ENCODE measurements at places on chromosomes 7 and 10.

- no peak for DNase-seq
These were observed 4.6 kb downstream of the GRID2IP start for GRCh38 chr7:6546498-6547251.

DNA sequence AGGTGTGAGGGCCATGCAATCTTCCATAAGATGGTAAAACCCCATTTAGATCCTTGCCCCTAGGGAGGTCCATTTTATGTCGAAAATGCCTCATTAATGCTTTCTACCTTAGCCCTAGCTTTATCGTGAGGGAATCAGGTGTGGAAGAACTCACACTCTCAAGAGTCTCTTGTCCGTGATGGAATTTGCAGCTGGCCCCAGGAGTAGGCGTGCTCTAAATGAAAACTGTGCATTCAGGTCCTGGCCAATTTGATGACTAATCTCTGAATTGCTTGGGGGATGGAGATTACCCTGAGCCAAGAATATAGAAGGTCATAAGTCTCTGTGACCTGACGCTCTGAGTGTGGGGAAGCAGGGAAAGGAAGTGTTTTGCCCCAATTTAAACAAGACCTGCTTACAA lies 6.6 kb downstream of the C10orf90 start:
- DNase-seq, result no peak

DNA sequence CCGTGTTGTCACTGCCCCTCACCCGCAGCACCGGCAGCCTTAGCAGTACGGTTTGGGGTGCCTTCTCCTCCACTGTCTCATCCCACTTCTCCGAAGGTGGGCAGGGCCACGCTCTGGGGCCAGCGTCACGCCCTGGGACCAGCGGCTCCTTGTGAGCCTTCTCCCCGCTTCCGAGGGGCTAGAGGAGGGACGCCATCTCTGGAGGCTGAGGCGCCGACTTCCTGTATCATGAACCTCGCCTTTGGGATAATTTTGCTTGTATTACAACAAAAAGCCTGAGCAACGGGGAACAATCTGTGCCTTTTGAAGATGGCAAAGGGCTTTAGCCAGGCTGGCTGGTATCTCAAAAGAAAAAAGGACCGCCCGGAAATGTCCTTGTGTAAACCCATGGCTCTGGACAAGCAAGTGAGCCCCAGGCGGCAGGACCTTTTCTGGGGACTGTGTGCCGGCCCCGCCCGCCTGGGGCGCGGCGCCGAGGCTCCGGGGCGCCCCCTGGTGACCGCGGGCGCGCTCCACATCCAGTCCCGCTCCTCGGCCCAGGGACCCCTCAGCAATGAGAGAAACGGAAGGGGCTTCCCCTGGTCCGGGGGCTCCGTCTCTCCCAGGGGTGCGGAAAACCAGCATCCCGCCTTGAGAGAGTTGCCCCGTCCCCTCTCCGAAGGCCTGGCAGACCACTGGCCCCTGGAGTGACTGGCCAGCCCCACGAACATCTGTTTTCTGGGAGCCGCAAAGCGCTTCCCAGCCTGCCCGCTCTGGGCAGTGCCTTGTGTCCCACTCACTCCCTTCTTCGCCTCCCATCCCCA lies 3.8 kb downstream of the DEPP1 start:
- DNase-seq, result peak; percentile 76

GRCh38 chr7:107313355-107313754 lies 144.6 kb downstream of the HBP1 start:
- no peak for DNase-seq

- DNase-seq, result no peak
These were observed 5.5 kb downstream of the DNAJB9 start for GRCh38 chr7:108575156-108575555.

GRCh38 chr10:124162774-124163354 lies 69.5 kb upstream of the CHST15 start:
- no peak for DNase-seq

- DNase-seq, result no peak
These were observed 65.1 kb upstream of the LYZL2 start for GRCh38 chr10:30694518-30695228.

DNA sequence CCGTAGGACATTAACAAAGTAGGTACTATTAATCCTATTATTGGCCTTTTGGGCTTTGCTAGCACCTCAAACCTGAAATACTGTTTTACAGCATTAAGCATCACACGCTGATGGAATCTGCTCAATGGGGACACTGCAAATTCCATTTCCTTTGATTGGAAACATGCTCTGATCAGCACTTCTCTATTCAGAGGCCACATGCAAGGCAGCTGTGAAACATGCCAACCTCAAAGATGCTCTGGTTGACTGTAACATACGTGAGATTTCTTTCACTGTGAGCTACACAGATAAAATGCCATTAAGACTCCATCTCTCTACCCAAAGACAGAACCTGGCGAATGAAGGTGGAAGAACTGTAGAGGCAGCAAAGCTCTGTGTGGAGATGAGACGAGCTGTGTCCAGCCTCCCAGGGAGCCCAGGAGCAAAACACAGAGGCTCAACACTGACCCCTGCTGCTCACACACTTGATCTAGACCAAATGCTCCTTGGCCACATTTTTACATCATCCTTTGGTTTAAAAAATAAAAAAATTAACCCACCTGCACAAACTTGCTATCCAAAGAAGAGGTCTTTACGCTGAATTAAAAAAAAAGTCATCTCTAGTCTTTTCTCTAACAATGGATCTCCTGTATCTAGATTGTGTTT lies 8.0 kb downstream of the RSU1 start:
- peak; percentile 46 for DNase-seq

GRCh38 chr7:119802147-119802546 lies 470.8 kb upstream of the KCND2 start:
- no peak for DNase-seq

DNA sequence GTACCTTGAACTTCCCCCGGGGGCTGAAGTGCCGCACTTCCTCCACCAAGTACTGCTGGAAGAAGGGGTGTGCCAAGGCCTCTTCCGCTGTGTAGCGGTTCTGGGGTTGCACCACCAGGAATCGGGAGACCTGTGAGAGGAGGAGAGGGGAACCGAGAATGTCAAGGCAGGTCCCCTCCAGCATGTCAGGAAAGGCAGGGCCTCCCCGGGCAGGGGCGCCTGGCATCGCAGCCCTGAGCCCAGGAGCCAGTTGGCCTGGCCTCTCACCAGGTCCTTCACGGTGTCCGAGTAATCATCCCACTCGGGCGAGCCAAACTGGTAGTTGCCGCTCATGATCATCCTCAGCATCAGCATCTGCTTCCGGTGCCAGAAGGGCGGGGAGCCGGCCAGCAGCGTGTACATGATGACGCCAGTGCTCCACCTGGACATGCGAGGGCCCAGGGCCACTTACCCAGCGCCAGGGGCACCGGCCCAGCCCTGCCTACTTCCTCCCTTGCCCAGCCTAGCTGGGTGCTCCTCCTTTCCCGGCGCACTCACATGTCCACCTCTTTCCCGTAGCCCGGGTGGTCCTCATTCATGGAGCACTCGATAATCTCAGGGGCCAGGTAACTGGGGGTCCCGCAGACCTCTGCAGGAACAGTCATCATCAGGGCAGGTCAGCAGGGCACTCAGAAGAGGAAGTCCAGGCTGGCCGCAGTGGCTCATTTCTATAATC lies 11.0 kb downstream of the PHKG1 start:
- no peak for DNase-seq

DNA sequence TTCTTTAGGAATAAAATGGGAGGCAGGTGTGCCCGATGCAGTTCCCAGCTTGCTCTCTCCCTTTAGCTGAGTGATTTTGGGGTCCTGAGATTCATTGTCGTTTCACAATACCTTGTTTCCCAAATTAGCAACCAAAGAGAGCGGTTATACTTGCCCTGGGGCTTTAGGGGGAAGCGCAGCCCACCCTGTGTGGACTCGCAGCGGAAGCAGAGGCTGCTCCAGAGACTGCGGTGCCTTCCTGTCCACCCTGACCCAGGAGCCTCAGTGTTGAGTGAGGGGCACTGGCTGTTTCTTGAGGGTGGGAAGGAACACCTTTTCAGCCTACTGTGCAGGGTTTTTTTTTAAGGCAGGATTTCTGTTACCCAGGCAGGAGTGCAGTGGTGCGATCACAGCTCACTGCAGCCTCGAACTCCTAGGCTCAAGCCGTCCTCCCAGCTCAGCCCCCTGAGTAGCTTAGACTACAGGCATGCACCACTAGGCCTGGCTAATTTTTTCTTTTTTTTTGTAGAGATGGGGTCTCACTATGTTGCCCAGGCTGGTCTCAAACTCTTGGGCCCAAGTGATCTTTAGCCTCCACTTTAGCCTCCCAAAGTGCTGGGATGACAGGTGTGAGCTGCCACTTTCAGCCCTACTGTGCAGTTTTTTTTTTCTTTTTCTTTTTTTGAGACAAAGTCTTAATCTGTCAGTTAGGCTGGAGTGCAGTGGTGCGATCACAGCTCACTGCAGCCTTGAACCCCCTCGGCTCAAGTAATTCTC lies 67.0 kb downstream of the DNAJB6 start:
- DNase-seq, result no peak

- DNase-seq, result no peak
These were observed 23.8 kb upstream of the AKR1C1 start for GRCh38 chr10:4939224-4940072.

GRCh38 chr10:60944058-60944909 lies at the start of gene RHOBTB1:
Gene RHOBTB1, minus strand, starts transcription at chr10:60944185. Its CDS starts 32,643 bp downstream, at chr10:60911542.
- peak; percentile 84 for DNase-seq

DNA sequence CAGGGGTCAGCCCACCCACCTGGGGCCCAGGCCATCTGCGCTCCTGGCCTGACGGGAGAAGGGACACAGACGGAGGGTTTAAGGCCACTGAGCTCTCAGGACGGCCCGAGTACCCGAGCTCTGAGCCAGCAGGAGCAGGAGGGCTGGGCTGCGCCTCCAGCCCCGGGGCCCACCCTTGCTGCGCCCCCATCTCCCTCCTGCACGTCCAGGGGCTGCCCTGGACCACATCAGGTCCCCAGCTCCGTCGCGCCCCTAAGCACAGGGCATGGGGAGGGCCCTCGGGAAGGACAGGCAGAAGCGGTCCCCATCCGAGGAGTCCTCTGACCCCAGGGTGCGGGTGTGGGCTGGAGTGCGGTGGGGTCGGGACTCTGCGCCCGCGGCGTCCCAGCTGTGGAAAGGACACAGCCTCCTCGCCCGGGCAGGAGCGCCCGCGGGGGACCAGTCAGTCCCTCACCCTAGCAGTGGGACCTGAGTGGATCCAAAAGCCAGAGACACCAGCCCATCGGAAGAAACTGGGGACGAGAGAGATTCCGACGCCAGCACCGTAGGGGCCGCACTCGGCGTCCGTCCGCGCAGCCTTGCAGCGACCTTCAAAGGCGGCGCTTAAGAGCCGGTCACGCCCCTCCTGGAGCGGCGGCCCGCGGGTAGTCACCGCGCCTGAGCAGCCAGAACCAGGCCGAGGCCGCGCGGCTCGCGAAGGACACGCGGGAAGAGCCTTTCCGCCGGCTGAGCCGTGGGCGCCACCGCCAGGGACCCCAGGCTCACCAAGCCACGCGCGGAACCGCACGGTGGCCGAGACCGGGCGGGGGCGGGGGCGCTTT lies 15.9 kb downstream of the CAMK2B start:
- peak; percentile 79 for DNase-seq

DNA sequence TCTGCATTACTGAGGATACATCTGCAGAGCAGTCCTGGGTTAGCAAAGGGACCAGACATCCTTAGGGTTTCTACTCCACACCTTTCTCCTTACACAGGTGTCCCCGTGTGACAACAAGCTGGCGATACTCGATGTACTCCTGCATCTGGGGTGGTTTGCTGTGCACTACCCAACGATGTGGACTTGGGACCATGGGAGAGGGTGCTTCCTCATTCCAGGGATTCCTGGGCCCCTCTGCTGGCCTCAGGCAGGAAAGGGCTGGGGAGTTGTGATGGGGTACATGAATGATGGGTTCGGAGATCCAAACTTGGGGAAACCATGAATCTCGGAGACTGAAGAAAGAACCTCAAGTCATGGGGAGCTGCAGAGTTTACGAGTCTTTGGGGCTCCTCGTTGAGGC lies 179.6 kb upstream of the GALNT17 start:
- no peak for DNase-seq

GRCh38 chr10:71708897-71709882 lies 10.4 kb downstream of the C10orf105 start:
- no peak for DNase-seq

GRCh38 chr7:100855515-100855914 lies 3.0 kb downstream of the SLC12A9 start:
- no peak for DNase-seq

GRCh38 chr10:93173967-93174845 lies 100.5 kb downstream of the CYP26A1 start:
- no peak for DNase-seq

- DNase-seq, result no peak
These were observed 185.9 kb downstream of the MAD1L1 start for GRCh38 chr7:2046581-2047565.

GRCh38 chr10:51170518-51171245 lies 96.4 kb downstream of the PRKG1 start:
- DNase-seq, result no peak

GRCh38 chr7:117995850-117996650 lies 122.8 kb upstream of the CTTNBP2 start:
- no peak for DNase-seq

- no peak for DNase-seq
These were observed 6.1 kb upstream of the TMEM184A start for GRCh38 chr7:1562116-1562515.

DNA sequence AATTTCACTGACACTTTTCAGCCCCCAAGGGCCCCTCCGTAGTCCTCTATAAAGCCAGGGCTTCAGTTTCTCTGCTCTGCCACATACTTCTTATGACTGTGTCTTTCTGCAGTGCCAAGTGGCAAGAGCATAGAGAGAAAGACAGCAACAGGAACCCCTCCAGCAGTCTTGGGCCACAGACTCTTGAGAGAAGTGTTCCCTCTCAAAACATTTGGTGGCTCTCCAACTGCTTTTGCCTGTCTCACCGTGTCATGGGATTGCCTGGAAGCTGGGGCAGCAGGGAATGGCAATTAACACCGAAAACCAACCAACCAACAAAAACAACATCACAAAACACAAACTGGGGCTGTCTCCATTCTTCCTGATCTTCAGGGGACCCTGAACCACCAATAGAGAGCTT lies 73.8 kb upstream of the ELN start:
- DNase-seq, result no peak

DNA sequence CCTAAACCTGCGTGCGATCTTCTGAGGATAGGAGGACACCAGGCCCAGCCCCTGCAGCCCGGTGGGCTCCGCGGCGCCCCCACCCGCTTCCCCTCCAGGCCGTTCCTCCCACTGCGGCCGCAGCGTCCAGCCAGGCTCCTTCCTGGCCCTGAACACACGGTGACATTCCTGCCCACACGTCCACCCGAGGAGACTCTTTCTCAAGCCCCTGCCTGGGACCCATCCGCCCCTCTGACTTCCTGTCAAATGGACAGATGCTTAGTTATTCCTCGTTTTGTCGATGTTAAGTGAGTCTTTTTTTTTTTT lies 32.4 kb upstream of the RNF32 start:
- DNase-seq, result no peak

GRCh38 chr7:4527988-4528636 lies 154.0 kb upstream of the FOXK1 start:
- DNase-seq, result no peak

DNA sequence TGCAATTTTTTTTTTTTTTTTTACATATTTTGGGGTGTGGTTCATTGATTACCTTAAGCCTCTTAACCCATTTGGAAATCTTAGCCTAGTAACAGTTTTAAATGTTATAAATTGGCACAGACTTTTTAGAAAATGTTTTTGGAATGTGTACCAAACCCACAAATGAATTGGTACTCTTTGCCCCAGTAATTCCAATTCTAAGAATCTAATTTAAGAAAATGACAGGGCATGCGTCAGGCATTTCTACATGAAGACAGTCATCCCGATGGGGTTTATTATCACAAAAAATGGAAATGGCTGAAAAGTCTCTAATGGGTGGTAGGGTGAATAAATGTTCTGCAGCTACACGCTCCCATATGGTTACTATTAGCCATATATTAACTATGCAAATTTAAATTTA lies 54.9 kb downstream of the ITIH5 start:
- DNase-seq, result no peak

GRCh38 chr7:12067156-12067831 lies 143.8 kb upstream of the TMEM106B start:
- DNase-seq, result peak; percentile 62

Measured in nephron progenitor cell (in vitro differentiated cells).